Ascending aorta (tissue), 2 donors: ENCODE measurements at places on chromosomes 12 and 14. TPM values are rescaled to one million over a fixed set of nuclear protein-coding genes. Genes with fewer than 3 reads are reported as not detected.

- no peak overlapping the region for H3K4me3 ChIP-seq
- no peaks in the 10 kb centered on the region for H3K4me1 ChIP-seq
- H3K36me3 ChIP-seq: no peaks in the 10 kb centered on the region
- H3K27ac ChIP-seq: no peak overlapping the region
- DNase-seq: no peak
Observed at GRCh38 chr14:86613126-86613525, 1083.2 kb downstream of the FLRT2 start.

- no peaks in the 10 kb centered on the region for H3K4me1 ChIP-seq
- H3K36me3 ChIP-seq: no peaks in the 10 kb centered on the region
- no peaks in the 10 kb centered on the region for H3K27me3 ChIP-seq
- no peak overlapping the region for H3K4me3 ChIP-seq
- no peak for DNase-seq
Observed at GRCh38 chr12:21296751-21297406, 37.8 kb downstream of the SLCO1A2 start.

GRCh38 chr12:44875417-44875953 lies 630 bp downstream of the NELL2 start:
- peaks cover 3% of the 10 kb centered on the region for H3K4me1 ChIP-seq
- peak overlapping the region; percentile 65 for H3K4me3 ChIP-seq
- no peaks in the 10 kb centered on the region for H3K27me3 ChIP-seq

GRCh38 chr12:131117438-131118245 lies 163.9 kb downstream of the ADGRD1 start:
- no peaks in the 10 kb centered on the region for H3K4me1 ChIP-seq
- H3K27ac ChIP-seq: no peak overlapping the region
- H3K36me3 ChIP-seq: no peaks in the 10 kb centered on the region
- H3K4me3 ChIP-seq: no peak overlapping the region
- no peaks in the 10 kb centered on the region for H3K27me3 ChIP-seq

DNA sequence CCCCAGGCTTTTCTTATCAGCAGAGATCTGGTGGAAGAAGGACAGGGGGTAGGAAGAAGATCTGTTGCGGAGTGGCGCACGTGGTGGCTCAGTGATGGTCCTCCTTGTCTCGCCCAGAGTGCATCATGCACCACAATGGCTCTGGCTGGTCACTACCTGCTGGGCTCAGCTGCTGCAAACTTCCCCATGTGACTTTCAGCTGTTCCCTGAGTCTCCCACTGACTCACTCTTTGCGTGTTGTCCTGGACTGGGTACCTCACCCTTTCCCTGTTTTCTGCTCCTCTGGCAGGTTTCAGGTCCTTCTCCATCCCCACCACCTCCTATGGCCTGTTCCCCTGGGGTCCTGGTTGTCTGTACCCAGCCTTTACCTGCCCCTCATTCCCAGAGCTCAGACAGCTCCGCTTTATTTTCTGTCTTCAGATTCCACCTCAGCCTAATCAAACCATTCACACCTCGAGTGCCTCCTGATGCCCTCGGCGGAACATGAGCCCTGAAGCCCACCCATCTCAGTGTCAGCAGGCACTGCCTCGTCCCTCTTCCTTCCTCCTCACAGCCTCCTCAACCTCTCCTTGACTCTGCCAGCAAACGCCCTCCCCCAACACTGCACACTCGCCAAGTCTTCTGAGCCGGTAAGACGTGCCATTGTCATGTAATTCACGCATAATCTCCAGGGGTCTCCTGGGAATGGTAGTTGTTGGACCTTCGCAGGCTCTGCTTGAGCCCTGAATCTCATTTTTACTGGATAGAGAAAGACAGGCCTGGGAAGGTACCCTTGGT lies 1.8 kb downstream of the C1R start:
- H3K36me3 ChIP-seq: peaks cover 46% of the 10 kb centered on the region
- DNase-seq: no peak

The FZD10 gene
- total RNA-seq: 0.21 TPM

The ADAMTS20 gene
- not detected for total RNA-seq

DNA sequence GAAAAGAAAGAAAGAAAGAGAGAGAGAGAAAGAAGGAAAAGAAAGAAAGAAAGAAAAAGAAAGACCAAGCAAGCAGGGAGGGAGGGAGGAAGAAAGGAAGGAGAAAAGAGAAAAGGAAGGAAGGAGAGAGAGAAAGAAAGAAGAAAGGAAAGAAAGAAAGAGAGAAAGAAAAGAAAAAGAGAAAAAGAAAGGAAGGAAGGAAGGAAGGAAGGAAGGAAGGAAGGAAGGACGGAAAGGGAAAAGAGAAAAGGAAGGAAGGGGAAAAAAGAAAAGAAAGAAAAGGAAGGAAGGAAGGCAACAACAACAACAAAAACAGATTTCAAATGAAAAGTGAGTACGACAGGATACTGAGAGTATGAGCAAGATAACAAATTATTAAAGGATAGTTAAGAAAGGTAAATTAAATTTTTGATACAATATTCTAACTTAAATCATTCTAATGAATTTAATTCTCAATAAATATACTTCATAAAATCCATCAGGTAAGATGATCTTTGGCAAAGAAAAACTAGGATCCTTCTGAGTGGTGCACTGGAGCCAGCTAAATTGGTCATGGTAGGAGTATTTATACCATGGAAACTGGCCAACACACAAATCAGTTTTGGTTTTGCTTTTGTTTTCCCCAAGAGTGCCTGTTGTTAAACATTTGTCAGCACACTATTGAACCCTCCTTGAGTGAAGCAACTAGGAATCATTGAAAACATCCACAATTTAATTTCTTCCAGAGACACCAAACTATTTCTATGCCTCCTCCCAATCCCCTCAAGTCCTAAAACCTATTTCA lies 56.1 kb upstream of the DYRK2 start:
- DNase-seq: no peak
- H3K4me3 ChIP-seq: no peak overlapping the region
- H3K36me3 ChIP-seq: no peaks in the 10 kb centered on the region

DNA sequence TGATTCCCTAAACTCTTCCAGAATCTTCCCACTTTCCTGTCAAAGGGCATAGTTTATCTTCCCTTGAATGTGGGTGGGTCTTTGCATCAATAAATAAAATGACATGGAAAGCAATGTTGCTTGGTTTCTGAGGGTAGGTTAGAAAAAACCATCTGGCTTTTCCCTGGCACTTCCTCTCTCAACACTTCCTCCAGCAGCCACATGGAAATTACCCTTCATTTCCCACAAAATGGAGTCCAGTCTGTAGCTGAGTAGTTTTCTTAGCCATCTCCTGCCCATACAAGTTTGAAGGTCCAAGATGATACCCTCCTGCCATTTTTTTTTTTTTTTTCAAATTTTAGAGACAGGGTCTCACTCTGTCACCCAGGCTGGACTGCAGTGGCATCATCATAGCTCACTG lies 11.1 kb upstream of the NDUFA12 start:
- no peak overlapping the region for H3K27ac ChIP-seq
- no peak overlapping the region for H3K4me3 ChIP-seq
- H3K36me3 ChIP-seq: no peaks in the 10 kb centered on the region
- no peak for DNase-seq
- H3K27me3 ChIP-seq: no peaks in the 10 kb centered on the region
